SK-MEL-5 (cell line): ENCODE measurements at places on chromosomes 3 and 15.
A peak's percentile ranks its signal among the peaks of the same experiment; 100 is the strongest.

- DNase-seq = peak; percentile 32
These were observed 66.0 kb downstream of the SPTSSB start for GRCh38 chr3:161305095-161305991.

DNA sequence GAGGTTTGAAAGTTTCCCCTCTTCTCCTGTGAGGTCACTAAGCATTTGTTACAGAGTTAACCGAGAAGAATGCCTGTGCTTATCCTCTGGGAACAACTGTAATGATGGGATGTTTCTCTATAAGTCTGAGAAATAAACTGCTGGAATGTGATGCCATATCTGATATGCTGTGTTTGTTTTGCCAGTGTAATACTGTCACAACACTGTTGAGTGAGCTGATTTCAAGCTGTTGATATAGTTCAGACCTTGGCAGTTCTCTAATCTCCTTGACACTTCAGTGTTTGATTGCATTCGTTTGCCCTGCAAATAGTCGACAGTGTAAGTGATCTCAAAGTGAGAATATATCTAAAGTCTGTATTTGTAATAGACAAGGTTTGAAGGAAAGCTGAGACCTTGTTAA, 73.3 kb downstream of the PTPRG start:
- DNase-seq = no peak

DNA sequence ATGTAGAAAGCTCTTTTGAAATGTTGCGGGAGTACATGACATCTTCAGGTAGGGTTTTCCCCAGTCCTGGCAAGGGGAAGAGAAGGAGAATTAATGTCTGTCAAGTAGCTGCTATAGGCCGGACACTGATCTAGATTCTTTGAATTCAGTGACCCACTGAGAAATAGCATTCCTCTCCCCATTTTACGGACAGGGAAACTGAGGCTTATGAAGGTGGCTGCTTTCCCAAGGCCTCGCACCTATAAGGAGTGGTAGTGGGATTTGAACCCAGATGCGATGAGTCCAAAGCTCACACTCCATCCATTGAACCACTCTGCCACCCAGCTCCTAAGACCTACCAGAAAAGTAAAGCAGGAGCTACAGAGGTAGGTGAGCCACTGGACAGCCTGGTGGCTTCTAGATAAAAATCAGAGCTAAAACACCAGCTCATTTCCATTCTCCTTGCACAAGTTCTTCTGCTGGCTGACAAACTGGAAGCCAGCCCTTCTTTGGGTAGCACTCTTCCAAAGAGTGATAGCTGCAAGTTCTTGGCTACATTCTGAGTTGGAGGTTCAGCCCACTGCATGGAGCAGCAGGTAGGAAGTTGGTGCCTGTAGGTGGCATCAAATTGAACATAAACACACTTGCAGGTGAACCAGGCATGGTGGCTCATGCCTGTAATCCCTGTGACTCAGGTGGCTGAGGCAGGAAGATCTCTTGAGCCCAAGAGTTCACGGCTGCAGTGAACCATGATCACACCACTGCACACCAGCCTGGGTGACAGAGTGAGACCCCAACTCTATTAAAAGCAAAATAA, 22.0 kb downstream of the ZNF710 start:
- no peak for DNase-seq

DNA sequence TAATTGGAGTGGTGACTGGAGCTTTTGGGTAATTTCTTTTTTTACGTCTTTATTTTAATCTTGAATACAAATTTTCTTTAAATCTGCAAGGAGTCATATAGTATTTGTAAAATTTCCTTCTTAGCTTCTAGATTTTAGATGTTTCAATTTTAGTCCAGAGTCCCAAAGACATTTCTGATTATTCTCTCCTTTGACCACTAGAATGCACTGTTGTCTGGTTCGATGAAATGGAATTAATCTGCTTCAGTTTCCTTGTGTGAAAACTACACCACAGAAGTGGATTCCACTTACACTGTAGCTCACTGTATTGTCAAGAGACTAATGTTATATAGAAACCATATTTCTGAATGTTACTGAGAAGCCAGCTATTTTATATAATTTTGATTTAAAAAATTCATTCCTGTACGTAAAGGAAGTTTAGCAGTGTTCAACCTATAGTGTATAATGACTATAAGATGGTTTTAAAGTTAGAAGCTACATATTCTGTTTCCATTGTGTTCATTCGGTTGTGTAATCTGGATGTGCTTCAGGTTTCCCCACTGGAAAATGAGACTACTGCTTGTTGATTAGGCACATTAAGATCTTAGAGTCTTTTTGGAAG, 6.1 kb downstream of the GRAMD1C start:
- DNase-seq = peak; percentile 77

- no peak for DNase-seq
These were observed 29.0 kb downstream of the GYG1 start for GRCh38 chr3:149020196-149020838.

DNA sequence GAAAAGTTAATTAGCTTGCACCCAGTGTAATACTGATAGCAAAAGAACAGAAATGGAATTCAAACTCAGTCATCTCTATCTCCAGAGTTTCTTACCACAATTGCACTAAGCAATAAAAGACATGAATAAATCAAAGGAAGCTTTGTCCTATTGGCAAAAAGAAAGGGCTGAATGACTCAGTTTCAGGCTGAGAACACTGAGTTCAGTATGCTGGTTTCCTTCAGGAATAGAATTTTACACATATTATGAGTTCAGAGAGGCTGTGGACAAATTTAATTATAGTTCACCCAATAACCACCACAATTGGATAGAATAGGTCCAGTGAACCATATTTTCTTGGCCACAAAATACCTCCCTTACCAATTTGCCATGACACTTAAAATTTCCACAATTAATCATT, 249.7 kb downstream of the KCNMB2 start:
- peak; percentile 92 for DNase-seq

DNA sequence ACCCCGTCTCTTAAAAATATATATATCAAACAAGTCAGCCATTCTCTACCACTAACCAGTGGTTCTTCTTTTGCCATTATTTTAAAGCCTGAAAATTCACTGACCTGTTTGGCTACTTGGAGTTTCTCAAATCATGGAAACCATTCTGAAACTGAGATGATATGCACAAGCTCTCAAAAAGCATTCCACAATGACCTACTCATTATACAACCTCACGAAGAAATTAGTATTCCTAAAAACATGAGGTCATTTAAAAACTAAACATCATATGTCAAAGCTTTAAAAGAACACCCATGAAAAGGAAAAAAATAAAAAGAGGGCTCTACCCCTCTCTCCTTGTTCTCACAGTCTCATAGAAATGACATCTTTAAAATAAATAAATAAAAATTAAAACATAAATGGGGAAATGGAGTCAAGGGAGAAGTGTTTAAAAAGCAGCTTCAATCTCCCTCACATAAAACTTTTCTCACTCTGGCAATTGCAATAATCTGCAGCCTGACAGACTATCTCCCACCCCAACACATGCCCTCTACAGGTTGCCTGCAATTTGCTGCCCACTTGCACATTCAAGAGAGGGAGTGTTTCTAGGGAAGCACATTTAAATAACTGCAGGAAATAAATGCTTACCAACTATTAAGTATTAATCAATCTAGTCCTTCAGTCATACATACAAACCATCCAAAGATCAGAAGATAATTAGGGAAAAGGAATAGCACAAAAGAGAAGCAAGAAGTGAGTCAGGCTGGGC, 73.3 kb downstream of the TRANK1 start:
- peak; percentile 14 for DNase-seq

DNA sequence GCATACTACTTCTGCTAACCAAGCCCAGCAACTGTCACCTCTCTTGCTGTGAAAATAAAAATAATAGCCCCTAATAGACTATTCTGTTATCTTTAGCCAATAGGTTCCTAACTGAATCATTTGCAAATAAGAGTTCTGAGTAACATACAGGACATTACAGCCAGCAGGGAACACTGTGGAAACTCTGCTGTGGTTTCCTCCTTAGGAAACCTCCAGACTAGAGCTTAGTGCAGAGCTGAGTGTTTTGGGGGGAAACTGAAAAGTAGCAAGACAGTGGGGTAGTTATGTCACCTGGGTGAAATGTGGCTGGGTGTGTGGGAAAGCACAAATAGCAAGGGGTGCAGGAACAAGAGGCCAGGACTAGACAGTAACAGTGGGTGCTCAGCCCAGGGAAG, 32.4 kb downstream of the DZIP1L start:
- DNase-seq = no peak

DNA sequence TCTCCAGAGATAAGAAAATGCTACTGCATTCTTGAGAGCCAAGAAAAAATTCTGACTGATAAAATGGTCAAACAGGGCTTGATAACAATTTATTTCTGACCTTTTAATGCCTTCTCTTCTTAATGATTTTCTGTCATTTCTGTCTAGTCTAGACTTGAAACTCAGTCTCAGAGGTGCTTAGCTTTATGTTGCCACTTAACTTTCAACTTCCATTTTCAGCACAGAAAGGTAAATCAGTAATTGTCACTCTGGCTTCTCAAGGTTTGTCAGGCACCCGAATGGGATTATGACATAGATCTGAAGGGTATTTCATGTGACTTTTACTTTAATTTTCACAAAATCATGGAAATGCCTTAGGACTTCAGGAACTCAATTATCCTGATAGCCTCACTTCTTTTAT, 155.4 kb upstream of the GBE1 start:
- DNase-seq = no peak

GRCh38 chr3:132781922-132782321, 59.7 kb upstream of the NPHP3 start:
- no peak for DNase-seq

- no peak for DNase-seq
These were observed 20.3 kb upstream of the PROK2 start for GRCh38 chr3:71805199-71805598.

GRCh38 chr15:31160297-31160696, 58.8 kb upstream of the TRPM1 start:
- no peak for DNase-seq

- no peak for DNase-seq
These were observed 1.8 kb upstream of the GPR171 start for GRCh38 chr3:151204530-151205402.

GRCh38 chr3:183008303-183008702, 28.0 kb upstream of the DCUN1D1 start:
- no peak for DNase-seq

GRCh38 chr3:167839460-167840134, 104.1 kb downstream of the SERPINI1 start:
- no peak for DNase-seq

GRCh38 chr3:72120039-72120438, 335.1 kb upstream of the PROK2 start:
- DNase-seq = no peak

DNA sequence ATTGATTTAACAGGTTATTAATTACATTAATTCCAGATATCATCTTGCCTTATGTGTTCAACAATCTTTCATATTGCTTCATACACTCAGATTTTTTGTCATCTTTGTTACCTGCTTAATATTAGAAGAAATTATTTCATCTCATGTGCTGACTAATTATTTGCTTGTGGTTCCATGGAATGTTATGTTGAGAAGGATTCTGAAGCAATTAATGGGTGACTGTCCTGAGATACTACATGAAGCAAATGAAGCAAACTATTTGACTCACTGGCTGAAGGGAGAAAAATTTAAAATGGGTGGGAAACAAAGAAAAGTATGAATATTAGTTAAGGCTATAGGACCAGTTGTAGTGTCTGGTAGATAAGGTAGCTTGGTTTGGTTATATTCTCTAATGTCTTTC, 443.8 kb upstream of the EPHA6 start:
- no peak for DNase-seq

DNA sequence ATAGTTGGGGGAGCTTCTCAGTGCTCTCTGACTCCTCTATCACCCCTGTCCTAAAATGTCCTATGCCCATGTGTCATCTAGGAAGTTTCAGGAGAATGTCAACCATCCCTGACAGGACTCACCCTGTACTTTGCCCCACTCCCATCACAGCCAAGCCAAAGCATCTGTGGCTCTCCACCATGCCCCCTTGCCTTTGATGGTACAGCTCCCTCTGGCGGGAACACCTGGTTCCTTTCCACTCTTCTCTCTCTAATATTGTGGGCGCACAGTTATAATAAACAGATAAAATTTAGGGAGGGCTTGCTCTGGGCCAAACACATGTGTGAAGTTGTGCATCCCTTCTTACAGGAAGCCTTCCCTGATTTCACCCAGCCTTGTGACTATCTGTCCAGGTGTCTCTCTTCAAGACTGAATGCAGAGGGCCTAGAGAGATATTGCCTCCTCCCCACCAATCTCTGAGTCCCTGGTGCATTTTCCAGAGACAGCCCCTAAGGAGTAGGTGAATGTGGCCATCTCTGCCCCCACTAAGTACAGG, 62.8 kb downstream of the ISG20 start:
- peak; percentile 59 for DNase-seq

DNA sequence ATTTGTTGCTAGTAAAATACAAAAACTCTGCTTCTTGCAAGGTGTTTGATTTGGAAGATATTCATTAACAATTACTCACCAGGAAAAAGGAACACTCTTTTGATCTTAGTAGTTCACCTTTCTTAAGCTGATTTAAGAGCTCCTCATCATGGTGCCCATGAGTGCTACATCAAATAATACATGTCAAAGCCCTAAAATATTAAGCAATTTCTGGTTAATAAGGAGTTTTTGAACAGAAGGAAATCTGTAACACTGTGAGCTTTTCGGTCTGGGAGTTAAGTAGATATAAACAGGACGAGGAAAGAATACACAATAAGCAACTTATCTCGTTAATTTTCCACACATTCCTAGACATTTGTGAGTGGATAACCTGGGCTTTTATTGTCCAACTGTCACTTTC, 83.9 kb upstream of the DCBLD2 start:
- peak; percentile 28 for DNase-seq

DNA sequence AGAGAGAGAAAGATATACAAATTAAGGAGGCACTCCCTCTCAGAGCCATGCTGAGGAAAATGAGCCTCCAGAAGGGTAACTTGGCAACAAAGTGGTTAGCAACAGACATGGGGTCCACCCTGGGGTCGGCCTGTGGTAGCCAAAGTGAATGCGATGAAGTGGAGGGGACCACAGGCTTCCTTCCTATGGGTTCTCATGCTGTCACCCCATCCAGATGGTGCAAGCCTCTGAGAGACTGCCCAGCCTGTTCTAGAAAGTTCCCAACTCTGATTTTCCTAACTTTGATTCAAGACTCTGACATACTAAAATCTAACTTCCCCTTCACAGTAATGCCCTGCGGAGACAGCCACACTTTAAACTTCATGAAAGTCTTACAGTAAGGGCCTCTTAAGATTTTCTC, 18.2 kb upstream of the LACTB start:
- DNase-seq = no peak

DNA sequence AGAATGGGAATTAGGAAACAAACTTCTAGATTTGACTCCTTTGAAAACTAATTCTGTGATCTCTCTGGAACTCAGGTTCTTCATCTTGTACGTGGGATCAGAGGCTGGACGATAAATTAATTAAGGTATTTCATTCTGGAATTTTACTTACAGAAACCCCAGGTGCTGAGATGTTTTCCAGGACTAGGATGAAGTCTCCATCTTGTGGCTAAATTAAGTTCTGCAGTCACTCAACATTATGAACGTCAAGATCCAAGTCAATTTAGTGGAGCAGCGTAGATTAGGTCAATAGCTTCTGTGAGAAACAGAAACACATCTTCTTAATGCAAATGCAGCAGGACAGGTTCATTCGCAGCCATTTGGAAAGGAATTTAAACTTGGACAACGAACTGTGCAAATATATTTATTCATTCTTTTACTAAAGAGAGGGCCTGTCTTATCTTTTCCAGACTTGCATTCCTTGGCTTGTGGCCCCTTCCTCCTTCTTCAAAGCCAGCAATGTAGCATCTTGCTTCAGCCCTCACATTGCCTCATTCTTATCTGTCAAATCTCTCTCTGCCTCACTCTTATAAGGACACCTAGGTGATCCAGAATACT, 26.7 kb upstream of the TMC3 start:
- peak; percentile 71 for DNase-seq
